Stomach (tissue), 19 donors: ENCODE measurements at places on chromosomes 4 and X. TPM values are rescaled to one million over a fixed set of nuclear protein-coding genes. Genes with fewer than 3 reads are reported as not detected.
A peak's percentile ranks its signal among the peaks of the same experiment; 100 is the strongest.

LUZP4 gene
- total RNA-seq, result not detected

ZFP92 gene
- total RNA-seq, result not detected

PCDH19 gene
- total RNA-seq, result not detected

ETFDH gene
- total RNA-seq, result 9.3 TPM

DNA sequence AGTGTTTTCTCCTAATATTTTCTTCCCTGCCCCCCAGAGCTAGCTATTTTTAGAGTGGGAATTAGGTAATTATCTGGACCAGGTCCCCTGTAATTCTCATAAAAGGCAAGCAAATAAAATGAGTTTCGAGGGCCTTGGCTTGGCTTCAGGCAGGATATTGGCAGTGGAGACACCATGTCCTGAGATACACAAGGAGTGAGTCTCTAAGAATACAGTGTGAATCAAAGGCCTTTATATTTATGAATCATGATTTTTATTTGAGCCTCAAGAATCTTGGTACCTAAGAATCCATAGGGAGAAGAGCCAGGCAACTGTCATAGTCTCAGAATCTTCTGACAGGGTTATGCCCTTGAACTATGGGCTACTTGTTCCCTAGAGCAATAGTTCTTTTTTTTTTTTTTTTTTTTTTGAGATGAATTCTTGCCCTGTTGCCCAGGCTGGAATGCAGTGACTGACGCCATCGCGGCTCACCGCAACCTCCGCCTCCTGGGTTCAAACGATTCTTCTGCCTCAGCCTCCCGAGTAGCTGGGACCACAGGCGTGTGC is 205.4 kb downstream of the LDB2 start:
- peak overlapping the region; percentile 31 for H3K27ac ChIP-seq
- no peak for DNase-seq
- H3K4me1 ChIP-seq, result no peaks in the 10 kb centered on the region
- H3K36me3 ChIP-seq, result no peaks in the 10 kb centered on the region

DNA sequence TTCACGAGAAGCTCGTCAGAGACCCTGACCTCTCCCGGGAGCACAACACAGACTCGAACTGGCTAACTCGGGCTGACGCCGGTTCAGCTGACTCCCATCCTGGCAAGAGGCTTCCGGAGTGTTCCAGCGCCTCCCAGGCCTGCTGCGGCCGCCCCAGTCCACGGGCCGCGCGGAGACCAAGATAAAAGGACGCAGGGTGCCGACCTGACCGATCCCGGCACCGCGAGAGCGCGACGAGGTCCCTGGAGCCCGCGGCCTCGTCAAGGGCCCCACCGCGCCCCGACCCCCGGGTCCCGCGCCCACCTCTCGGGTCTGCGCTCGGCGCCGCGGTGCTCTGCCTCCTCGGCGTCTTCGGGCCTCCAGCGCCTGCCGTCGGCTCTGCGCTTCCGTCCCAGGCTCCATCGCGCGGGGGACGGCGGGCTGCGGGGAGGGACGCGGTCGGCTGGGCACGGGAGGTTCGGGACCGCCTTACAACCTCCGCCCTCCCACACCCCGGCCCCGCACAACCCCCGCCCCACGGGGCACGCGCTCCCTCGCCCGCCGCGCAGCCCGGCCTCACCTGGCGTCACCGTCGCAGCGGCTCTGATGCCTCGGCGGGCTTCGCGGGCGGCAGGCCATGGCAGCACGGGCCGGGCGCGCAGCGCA is 426 bp downstream of the SLBP start:
- H3K4me1 ChIP-seq, result peaks cover 61% of the 10 kb centered on the region
- no peaks in the 10 kb centered on the region for H3K27me3 ChIP-seq

DNA sequence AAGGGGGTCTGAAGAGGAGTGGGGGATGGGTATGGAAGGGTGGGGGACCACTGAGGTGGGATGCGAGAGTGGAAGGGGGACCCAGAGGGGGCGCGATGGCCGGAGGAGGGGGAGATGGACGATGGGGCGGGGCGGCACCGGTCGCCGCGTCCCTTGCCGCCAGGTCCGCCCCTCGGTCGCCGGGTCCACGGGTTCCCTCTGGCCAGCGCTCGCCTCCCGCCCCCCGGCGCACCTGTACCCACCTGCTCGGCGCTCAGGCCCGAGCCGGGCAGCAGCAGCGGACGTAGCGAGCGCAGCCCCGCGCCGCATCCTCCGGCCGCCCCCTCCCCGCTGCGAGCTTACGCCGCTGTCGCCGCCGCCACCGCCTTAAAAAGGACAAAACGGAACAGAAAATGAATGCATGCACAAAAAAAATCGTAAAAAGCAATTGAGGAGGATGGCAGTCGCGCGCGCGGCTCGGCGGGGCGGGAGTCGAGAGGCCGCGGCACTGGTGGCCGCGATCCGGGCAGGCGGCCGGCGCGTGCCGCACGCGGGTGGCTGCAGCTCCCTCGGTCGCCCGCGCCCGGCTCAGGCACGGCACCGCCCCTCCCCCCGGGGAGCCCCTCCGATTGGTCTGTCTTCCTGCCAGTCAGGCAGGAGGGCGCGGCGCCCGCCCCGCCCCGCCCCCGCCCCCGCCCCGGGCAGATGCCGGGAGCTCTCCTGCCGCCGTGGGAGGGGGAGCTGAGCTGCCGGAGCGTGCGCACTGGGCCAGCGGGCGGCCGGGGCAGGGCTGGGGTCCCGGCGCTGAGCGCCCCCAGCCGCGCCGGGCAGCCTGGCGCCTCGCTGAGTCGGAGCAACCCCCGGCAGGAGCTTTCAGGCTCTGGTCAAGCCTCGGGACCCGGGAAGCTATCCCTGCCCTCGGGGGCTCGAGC is at the start of gene JAKMIP1:
JAKMIP1 (minus strand) TSS at position 539 of the 911 bp plus-strand sequence. CDS start 87,699 bp downstream, outside the sequence.
- peak within 1 kb of the TSS; percentile 78 for H3K4me3 ChIP-seq
- H3K36me3 ChIP-seq, result no peaks in the 10 kb centered on the region
- peaks cover 10% of the 10 kb centered on the region for H3K27me3 ChIP-seq

- no peak for DNase-seq
- no peak overlapping the region for H3K4me3 ChIP-seq
- no peaks in the 10 kb centered on the region for H3K36me3 ChIP-seq
- no peak overlapping the region for H3K27ac ChIP-seq
- H3K4me1 ChIP-seq, result peaks cover 14% of the 10 kb centered on the region
- H3K27me3 ChIP-seq, result no peaks in the 10 kb centered on the region
These were observed 16.1 kb downstream of the AFP start for GRCh38 chr4:73451981-73452747.

DNA sequence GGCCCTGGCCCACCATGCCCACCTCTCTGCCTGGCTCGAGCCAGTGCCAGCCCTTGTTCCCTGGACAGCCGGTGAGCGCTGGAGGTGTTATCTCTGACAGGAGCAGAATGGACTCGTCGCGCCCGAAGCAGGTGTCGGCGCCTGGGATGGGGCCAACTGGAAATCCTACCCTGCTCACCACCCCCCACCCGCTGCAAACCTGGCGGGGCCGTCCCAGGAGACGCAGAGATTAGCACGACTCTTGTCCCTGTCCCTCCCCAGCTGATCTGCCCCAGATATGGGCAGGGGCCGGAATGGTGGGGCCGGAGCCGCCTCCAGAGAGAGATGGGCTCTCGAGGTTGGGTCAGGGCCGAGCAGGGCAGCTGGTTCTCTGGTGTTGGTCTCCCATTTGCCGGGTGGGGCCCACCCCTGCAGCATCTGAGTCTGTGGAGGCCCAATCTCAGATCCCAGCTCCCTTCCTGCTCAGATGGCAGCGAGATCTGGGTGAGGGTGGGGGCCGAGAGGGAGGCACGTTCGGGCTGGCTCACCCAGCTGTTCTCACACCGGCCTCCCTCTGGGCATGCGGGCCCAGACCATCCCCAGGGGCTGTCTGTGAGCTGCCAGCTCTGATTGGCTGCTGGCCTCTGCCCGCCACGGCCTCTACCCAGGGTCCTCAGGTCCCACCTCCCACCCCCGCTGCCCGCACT is 20.1 kb upstream of the FGFR3 start:
- H3K4me1 ChIP-seq, result peaks cover 24% of the 10 kb centered on the region
- no peaks in the 10 kb centered on the region for H3K27me3 ChIP-seq
- H3K4me3 ChIP-seq, result no peak overlapping the region
- H3K27ac ChIP-seq, result no peak overlapping the region

GRCh38 chr4:12421364-12421763 is 992.7 kb upstream of the HS3ST1 start:
- no peak for DNase-seq
- no peak overlapping the region for H3K4me3 ChIP-seq
- no peaks in the 10 kb centered on the region for H3K36me3 ChIP-seq

- no peak overlapping the region for H3K4me3 ChIP-seq
- no peaks in the 10 kb centered on the region for H3K36me3 ChIP-seq
- no peak for DNase-seq
- H3K4me1 ChIP-seq, result peaks cover 12% of the 10 kb centered on the region
- H3K27me3 ChIP-seq, result no peaks in the 10 kb centered on the region
These were observed 268.9 kb downstream of the FBXW7 start for GRCh38 chr4:152266831-152267480.

- H3K27ac ChIP-seq, result peak overlapping the region; percentile 86
- H3K4me3 ChIP-seq, result peak overlapping the region; percentile 59
- no peaks in the 10 kb centered on the region for H3K36me3 ChIP-seq
- DNase-seq, result no peak
These were observed 746 bp downstream of the EDNRA start for GRCh38 chr4:147481577-147482109.
